Camera-type eye (tissue), 1 donor: ENCODE measurements at places on chromosomes 6 and 20. TPM values are rescaled to one million over a fixed set of nuclear protein-coding genes. Genes with fewer than 3 reads are reported as not detected.

The CGAS gene
- total RNA-seq: 3.7 TPM

The LRRC1 gene
- total RNA-seq: 27.8 TPM

The BCAS1 gene
- total RNA-seq: 6.1 TPM

The TGM2 gene
- 151 TPM for total RNA-seq

The LTA gene
- total RNA-seq: not detected

The EPHA7 gene
- total RNA-seq: 39.6 TPM

The CDH26 gene
- 4.6 TPM for total RNA-seq
